ENCODE measurements at places on chromosomes 7 and 10.

DNA sequence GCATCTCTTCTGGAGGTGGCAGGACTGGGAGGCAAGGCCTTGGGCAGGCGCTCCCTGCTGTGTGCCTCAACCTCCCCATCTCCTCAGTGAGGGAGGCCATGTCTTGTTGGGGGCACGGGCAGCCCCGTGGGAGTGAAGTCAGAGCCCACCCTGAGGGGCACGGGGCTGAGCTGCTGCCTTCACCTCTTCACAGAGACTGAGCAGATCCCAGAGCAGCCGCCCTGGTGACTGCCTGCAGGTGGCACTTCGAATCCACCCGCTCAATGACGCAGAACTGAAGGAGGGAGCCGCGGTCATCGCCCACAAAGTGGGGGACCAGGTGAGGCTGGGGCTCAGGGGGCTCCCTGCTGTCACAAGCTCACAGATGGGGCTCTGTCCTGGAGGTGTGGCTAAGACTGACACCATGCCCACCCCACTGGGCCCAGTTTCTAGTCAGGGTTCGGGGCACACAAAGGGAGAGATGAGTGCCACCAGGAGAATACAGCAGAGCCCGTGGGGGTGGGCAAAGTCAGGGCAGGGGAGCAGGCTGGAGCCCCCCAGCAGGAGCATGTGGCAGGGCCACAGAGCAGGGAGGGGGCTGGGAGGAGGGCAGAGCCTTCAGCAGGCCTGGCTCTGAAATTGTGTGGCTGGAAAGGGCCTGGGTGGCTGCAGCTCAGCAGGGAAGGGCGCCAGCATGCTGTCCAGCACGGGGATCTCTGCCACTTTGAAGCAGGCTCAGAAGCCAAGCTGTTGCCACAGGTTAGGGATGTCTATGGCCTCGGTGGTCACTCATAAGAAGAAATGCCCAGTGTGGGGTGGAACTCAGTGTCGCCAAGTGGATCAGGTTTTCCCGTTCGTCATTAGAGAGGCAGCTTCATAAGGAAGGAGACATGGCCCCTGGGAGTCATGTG lies 18.8 kb upstream of the CHST12 start:
- no peak for DNase-seq

DNA sequence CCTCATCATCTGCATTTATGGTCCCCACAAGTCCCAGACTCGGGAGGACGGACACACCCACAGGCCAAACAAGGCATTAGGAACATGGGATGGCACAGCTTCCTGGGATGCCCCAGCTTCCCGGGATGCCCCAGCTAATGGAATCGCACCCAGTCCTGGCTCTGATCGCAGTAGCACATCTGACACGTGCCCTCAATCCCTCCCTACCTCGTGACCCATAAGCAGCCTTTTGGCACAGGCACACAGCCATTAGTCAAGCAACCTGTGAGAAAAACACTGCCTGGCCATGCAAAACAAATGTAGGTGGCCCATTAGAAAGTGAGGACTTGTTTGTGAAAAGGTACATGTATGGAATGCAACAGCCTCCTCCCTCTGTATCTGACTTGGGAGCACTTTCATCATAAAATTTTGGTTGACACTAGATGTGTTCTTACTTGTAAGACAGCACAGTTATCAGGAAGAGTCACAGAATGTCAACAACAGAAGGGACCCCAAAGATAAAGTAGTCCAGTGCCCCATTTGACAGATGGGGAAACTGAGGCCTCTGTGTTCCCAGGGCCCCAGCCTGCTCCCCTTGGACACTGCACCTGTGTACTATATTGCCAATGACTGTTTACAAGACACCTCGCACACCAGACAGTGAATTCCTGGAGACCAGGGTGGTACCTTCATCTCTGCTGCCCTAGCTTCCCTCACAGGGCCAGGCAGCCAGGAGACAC lies 34.4 kb downstream of the DLG5 start:
- no peak for DNase-seq

GRCh38 chr7:129640400-129640799 lies 28.9 kb downstream of the NRF1 start:
- no peak for DNase-seq

GRCh38 chr10:4429571-4429970 lies 396.4 kb upstream of the AKR1E2 start:
- DNase-seq, result no peak

DNA sequence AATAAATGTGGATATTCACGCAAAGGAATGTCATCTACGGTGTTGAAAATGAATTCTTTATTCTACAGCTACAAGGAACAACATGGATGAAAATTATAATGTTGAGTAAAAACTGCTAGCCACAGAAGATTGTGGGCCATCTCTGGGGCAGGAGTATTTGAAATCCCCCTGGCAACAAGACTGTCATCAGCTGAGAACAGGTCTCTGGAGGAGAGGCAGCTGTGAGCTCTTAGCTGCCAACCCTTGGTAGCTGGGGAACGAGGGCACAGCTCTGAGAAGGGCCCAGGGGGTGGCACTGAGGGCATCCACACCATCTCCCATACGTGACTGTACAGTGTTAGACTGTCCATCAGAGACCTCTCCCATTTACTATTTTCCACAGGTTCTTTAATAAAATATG lies 340.1 kb upstream of the MGMT start:
- no peak for DNase-seq

- peak; percentile 72 for DNase-seq
These were observed 4.8 kb downstream of the STRIP2 start for GRCh38 chr7:129438839-129439651.

DNA sequence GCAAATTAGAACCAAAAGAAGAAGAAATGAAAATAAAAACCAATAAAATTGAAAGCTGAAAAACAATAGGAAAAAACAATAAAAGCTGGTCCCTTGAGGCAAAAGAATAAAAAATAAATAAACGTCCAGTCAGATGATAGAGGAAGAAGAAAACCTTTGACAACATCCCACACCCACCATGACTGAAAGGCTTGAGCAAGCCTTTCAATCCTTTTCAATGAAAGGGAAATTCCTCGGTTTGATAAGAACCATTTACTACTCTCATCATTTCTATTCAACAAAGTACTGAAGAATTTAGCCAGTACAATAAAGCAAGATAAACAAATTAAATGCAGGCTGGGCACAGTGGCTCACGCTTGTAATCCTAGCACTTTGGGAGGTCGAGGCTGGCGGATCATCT lies 3.8 kb downstream of the SLC25A40 start:
- no peak for DNase-seq

- no peak for DNase-seq
These were observed 24.0 kb upstream of the RNF32 start for GRCh38 chr7:156616269-156617202.

GRCh38 chr10:132764108-132764507 lies 21.8 kb downstream of the NKX6-2 start:
- no peak for DNase-seq

- no peak for DNase-seq
These were observed 567.0 kb downstream of the GFRA1 start for GRCh38 chr10:115706026-115706425.

GRCh38 chr10:106980495-106981451 lies 183.7 kb downstream of the SORCS1 start:
- no peak for DNase-seq

DNA sequence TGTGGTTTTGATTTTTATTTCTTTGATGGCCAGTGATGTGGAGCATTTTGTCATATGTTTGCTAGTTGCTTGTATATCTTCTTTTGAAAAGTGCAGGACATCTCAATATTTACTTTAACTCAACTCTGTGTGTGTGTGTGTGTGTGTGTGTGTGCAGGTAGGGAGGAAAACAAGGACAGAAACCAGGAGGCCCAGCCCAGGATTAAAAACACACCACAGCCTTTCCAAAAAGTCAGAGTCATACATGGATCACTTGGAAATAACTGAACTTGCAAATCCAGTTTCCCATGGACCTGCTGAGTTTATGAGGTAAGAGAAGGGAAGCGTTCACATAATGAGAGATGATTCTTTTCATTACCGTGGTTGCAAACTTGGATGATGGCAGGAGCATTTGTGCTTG lies 189.9 kb upstream of the LYZL1 start:
- no peak for DNase-seq

DNA sequence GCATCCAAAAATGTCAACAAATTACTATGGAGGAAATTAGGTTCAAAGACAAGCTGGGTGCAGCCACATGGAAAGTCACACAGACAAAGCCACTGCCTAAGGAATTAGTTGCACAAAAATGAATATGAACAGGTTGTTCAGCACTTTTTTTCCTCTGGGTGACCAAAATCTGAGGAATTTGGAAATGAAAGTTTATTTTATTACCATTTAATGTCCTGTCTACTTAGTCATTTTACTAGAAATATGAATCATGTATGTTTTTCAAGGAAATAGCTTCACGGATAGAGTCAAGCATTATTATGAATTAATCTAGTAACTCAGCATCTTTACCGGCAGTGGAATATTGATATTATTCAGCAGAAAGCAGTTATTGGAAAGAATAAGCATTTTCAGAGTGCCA lies 106.3 kb downstream of the ANK3 start:
- DNase-seq, result no peak

GRCh38 chr7:30771174-30771879 lies at the start of gene MINDY4:
Gene MINDY4, plus strand, starts transcription at chr7:30771417. Its CDS starts 77 bp downstream, at chr7:30771494.
- DNase-seq, result peak; percentile 26

DNA sequence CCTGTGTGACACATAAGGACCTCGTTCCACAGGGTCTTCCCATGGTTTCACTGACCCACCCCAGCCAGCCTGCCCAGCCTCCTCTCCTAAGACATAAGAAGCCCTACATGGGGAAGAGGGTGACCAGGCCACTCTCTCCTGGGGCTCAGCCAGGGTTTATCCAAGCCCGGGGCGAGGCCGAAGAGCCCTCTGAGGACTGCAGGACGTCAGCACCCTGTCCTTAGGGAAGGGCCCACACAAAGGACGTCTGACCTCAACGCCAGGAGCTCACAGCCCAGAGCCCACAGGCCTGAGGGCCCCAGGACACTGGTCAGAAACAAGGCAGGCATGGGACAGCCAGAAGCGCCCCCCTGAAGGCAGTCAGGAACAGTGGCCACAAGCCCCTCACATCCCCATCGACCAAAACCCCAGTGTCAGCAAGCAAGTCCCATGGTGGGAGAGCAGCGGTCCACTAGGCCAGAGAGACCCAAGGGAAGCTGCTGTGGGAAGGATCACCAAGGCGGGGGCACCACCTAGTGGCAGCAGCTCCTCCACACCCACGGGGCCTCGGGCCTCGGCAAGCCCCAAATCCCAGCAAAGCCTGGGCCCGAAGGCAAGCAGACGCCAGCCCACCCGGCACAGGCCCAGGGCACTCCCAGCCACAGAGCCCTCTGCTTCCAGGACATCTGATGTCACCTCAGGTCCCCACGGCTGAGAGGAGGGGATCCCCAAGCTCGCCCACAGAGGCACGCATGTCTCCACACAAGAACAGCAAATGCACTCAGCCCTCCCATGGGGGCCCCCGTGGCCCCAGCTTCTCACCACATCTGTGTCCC lies 23.4 kb downstream of the MAD1L1 start:
- DNase-seq, result peak; percentile 24

DNA sequence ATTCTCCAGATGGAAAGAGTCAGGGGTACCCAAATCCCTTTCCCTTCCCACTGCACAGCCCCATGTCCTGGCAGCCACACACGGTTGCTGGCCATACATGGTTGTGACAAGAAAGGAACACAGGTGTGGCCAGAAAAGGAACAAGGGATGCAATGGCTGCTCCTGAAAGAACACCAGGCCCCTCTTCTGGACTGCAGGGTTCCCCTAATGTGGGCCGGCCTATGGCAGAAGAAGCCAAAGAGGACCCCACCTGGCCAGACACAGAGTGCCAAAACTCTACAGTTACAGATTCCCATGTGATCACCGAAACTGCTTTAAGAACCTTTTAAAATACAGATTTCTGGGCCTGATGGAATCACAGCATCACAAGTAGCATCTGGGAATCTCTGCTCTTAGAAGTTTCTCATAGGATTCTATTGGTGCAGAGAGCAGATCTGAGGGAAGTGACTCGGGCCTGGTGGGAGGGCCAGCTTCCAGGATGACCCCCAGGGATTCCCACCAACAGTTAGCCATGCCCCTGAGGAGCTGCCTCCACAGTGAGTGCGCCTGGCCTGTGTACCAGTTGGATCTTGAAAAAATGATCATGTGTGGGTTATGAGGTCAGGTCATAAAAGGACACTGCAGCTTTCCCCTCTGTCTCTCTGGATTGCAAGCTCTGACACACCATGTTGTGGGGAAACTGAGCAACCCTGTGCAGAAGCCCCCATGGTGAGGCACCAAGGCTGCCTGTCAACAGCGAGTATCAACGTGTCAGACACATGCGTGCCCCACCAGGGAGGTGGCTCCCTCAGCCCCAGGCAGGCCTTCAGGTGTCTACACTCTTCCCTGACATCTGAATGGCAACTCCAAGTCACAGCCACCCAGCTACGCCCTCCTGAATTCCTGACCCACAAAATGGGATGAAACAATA lies 89.6 kb upstream of the LANCL2 start:
- no peak for DNase-seq

- no peak for DNase-seq
These were observed 15.5 kb upstream of the GPR15LG start for GRCh38 chr10:84158061-84158460.

DNA sequence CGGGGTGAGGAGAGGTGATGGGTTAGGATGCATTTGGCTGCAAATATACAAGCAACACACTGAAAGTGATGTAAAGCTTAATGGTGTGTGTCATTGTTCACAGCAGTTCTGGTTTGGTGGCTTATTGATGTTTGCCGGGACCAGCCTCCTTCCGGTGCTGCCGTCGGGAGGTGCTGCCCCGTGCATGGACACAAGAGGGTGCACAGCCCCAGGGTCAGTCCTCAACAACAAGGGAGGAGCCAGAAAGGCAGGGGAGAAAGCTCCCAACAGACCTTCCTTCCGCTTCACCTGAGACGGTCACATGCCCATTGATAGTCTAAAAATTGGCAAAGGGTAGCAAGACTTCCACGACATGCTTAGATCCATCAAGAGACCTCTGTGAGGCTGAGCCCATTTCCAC lies 9.5 kb downstream of the RNF32 start:
- DNase-seq, result no peak

GRCh38 chr7:143504215-143504936 lies 26.7 kb downstream of the TAS2R41 start:
- no peak for DNase-seq

GRCh38 chr10:77244746-77245145 lies 392.9 kb downstream of the KCNMA1 start:
- no peak for DNase-seq

DNA sequence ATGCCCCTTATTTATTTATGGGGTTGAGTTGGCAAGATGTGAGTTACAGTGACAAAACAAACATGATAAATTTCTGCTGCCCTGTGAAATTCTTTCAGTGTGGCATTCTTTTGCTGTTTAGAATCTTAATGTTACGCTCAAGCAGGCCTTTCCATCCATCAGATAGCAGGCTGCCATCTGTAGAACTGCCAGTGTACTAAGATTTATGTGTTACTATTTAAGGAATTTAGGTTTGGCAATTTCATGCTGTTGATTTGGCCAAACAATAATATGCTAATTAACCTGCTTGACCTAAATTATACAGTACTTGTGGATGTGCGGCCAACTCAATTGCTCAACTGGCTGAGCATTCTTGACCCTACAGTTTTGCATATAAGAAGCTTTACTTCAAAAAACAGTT lies 477.7 kb upstream of the TPK1 start:
- DNase-seq, result no peak

GRCh38 chr10:131187926-131188325 lies 123.6 kb downstream of the TCERG1L start:
- DNase-seq, result no peak

- DNase-seq, result no peak
These were observed 240.0 kb upstream of the NFE2L3 start for GRCh38 chr7:25911738-25912607.

All from stimulated activated CD4-positive, alpha-beta T cell treated with anti-CD3 and anti-CD28 coated beads, TNF-alpha, amount 100 ng/mL, for 24 hours (primary cell).